ENCODE measurements at places on chromosomes 11 and 22. TPM values are rescaled to one million over a fixed set of nuclear protein-coding genes. Genes with fewer than 3 reads are reported as not detected.

DNA sequence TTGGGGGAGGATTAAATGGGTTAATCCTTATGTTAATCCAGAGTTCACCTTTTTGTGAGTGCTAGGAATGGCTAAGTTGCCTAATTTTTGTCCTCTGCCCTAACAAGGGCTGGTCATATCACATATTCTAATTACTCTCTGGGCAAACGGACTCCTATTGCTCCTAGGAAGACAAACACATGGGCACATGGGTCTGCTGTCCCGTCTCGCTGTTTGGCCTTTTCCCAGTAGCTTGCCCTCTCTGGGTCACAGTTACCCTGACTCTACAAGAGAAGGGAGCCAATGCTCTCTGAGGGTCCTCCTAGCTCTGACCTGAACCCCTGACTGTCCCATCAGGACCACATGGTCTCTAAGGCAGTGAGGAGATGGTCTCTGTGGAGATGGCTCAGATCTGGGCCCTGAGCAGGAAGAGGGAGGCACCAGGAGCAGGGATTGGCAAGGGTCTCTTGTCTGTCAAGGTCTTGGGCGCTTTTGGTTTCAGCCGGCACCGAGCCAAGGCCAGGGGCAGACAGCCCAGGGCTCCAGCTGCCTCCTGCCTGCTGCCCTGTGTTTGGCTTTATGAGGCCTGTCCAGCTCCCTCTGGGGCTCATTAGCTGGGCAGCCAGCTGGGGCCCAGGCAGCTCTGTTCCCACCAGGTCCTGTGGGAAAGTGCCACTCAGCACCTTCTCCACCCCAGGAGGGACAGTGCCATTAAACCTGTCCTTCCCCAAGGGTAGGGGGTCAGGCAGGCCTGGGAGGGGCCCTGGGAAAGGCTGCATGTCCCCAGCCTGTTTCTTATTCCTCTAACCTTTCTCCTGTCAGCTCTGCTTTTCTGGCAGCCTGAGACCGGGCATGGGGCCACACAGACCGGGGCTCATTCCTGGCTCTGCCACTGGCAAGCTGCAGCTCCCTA is 559.9 kb downstream of the MN1 start:
- H3K4me1 ChIP-seq, result peaks cover 5% of the 10 kb centered on the region
- H3K27me3 ChIP-seq, result no peaks in the 10 kb centered on the region
- H3K27ac ChIP-seq, result no peak overlapping the region
- no peak overlapping the region for H3K4me3 ChIP-seq
- no peaks in the 10 kb centered on the region for H3K36me3 ChIP-seq
- no peak for DNase-seq

DNA sequence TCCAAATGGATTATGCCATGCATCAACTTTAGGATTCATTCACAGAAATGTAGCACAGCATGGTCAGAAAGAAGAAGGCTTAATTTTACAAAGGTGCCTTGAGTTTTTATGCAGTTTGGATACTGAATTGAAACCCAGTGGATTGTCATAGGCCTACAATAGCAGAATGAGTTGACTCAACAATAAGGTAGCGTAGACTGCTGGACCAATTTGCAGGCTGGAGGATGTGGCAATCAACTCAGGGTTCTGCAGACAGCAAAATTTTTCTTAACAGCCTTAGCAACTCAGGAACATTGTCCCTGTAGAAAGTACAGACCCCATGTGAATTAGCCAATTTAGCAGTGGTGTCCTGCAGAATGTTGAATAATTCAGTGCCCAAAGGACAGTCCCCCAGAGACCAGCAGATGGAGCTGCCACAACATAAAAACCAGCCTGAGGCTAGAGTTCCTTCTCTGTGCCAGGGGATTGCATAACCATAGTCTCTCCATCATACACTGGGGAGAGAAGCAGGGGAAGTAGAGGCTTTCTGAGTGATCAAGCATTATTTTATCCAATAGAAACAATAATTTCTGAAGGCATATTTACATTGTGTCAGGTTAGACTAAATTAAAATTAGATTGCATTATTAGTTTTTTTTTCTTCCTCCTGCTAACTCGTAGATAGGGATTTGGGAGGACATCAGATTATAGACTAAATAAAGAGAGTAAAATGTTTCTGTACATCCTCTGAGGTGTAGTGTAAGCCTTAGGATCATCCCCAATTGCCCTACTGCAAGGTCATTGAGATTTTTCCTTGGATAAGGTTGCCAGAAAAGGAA is 20.3 kb upstream of the MRPL17 start:
- no peaks in the 10 kb centered on the region for H3K36me3 ChIP-seq
- DNase-seq, result peak; percentile 67
- H3K27ac ChIP-seq, result no peak overlapping the region

DNA sequence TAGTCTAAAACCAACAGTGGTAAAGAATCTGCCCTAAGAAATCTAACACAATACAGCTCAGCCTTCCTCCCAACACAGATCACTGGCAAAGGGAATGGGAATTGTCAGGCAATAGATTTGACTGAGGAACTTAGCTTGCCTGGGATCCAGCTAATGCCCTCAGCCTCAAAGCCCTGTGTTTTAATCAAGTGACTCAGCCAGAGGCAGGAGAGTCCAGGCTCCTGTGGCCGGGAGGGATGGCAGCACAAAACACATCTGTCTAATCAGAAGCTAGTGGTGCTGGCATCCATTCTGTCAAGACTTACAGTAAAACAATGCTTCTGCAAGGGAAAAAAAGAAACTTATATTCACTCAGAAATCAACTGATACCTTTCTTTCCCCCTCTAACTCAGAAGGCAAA is 5.6 kb downstream of the SYTL2 start:
- H3K4me1 ChIP-seq, result peaks cover 5% of the 10 kb centered on the region
- no peaks in the 10 kb centered on the region for H3K36me3 ChIP-seq
- no peak overlapping the region for H3K4me3 ChIP-seq
- H3K27me3 ChIP-seq, result peaks cover 12% of the 10 kb centered on the region
- peak; percentile 26 for DNase-seq

GRCh38 chr11:77828926-77829325 is 8.0 kb downstream of the AAMDC start:
- H3K4me3 ChIP-seq, result no peak overlapping the region
- no peaks in the 10 kb centered on the region for H3K4me1 ChIP-seq
- no peaks in the 10 kb centered on the region for H3K36me3 ChIP-seq
- H3K27me3 ChIP-seq, result no peaks in the 10 kb centered on the region
- no peak for DNase-seq
- H3K27ac ChIP-seq, result no peak overlapping the region

- H3K4me3 ChIP-seq, result no peak overlapping the region
- H3K4me1 ChIP-seq, result no peaks in the 10 kb centered on the region
- no peak for DNase-seq
- H3K27me3 ChIP-seq, result no peaks in the 10 kb centered on the region
Observed at GRCh38 chr11:109914809-109915653, 178.2 kb upstream of the ZC3H12C start.

Gene RHOG
- total RNA-seq, result 5.9 TPM

DNA sequence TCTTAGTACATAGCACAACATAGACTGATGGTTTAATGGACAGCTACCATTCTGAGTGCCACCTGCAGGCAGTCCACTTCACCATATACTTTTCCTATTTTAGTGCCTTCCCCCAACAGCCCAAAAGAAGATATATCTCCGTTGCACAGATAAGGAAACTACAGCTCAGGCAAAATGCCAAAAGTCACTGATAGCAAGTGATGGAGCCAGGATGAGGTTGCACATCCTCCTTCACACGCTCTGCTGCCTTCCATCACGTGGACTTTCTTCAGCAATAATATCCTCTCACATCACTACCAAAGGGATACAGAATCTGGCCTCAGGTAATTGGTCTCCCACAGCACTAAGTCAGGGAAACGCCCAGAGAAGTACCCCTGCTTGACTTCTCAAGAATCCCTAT is 7.5 kb downstream of the TCF20 start:
- H3K4me1 ChIP-seq, result peaks cover 32% of the 10 kb centered on the region
- no peak overlapping the region for H3K4me3 ChIP-seq
- H3K36me3 ChIP-seq, result no peaks in the 10 kb centered on the region
- H3K27ac ChIP-seq, result no peak overlapping the region
- DNase-seq, result no peak
- no peaks in the 10 kb centered on the region for H3K27me3 ChIP-seq

GRCh38 chr11:34308913-34309585 is 48.8 kb downstream of the ABTB2 start:
- H3K27me3 ChIP-seq, result no peaks in the 10 kb centered on the region
- no peaks in the 10 kb centered on the region for H3K4me1 ChIP-seq
- H3K27ac ChIP-seq, result no peak overlapping the region

- H3K4me3 ChIP-seq, result no peak overlapping the region
- no peaks in the 10 kb centered on the region for H3K27me3 ChIP-seq
- peak; percentile 60 for DNase-seq
- H3K27ac ChIP-seq, result no peak overlapping the region
- peaks cover 9% of the 10 kb centered on the region for H3K4me1 ChIP-seq
- no peaks in the 10 kb centered on the region for H3K36me3 ChIP-seq
Observed at GRCh38 chr22:31055635-31056159, 25.4 kb upstream of the SMTN start.

Gene OR52I1
- total RNA-seq, result not detected

DNA sequence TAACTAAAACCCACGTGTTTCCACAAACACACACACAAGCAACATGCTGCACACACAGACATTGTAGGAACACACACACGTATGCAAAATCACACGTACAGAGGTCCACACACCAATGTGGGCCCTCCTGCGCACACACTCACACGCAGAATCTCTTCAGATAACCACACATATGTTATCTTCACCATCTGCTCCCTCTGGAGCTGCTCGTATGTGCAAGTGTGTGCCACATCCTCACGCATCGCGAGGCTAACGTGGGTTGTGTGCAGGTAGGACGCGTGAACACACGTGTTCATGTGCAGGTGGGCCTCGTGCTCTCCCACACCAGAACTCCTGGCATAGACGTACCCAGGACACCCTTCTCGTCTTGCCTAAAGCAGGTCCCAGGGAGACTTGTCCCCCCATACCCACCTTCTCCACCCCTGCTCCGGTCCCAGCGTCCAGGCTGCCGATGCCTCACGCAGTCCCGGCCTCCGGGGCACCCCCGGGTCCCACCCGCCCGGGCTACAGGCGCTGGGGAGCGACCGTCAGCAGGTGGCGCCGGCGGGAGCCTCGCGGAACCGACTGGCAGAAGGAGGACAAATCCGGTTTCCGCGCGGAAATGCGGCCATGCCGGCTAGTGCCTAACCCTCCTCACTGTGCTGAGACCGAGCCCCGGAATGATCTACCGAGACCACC is 10.3 kb upstream of the IGSF9B start:
- peak; percentile 67 for DNase-seq
- H3K27me3 ChIP-seq, result peaks cover 43% of the 10 kb centered on the region
- H3K27ac ChIP-seq, result no peak overlapping the region
- H3K4me1 ChIP-seq, result peaks cover 10% of the 10 kb centered on the region
- no peaks in the 10 kb centered on the region for H3K36me3 ChIP-seq

GRCh38 chr11:9861860-9862725 is 198.2 kb downstream of the SWAP70 start:
- H3K27me3 ChIP-seq, result no peaks in the 10 kb centered on the region
- H3K36me3 ChIP-seq, result no peaks in the 10 kb centered on the region
- H3K4me1 ChIP-seq, result peaks cover 23% of the 10 kb centered on the region
- DNase-seq, result peak; percentile 83

- no peak overlapping the region for H3K27ac ChIP-seq
- H3K4me1 ChIP-seq, result peaks cover 6% of the 10 kb centered on the region
- H3K36me3 ChIP-seq, result no peaks in the 10 kb centered on the region
- peaks cover 92% of the 10 kb centered on the region for H3K27me3 ChIP-seq
Observed at GRCh38 chr22:50016308-50016987, 3.9 kb upstream of the IL17REL start.

Gene DENND6B
- total RNA-seq, result 7.8 TPM

GRCh38 chr11:100640071-100640470 is 47.0 kb upstream of the ARHGAP42 start:
- H3K36me3 ChIP-seq, result no peaks in the 10 kb centered on the region
- no peak overlapping the region for H3K27ac ChIP-seq
- H3K4me1 ChIP-seq, result peaks cover 6% of the 10 kb centered on the region
- no peak overlapping the region for H3K4me3 ChIP-seq

Gene TMEM86A
- total RNA-seq, result 0.87 TPM

DNA sequence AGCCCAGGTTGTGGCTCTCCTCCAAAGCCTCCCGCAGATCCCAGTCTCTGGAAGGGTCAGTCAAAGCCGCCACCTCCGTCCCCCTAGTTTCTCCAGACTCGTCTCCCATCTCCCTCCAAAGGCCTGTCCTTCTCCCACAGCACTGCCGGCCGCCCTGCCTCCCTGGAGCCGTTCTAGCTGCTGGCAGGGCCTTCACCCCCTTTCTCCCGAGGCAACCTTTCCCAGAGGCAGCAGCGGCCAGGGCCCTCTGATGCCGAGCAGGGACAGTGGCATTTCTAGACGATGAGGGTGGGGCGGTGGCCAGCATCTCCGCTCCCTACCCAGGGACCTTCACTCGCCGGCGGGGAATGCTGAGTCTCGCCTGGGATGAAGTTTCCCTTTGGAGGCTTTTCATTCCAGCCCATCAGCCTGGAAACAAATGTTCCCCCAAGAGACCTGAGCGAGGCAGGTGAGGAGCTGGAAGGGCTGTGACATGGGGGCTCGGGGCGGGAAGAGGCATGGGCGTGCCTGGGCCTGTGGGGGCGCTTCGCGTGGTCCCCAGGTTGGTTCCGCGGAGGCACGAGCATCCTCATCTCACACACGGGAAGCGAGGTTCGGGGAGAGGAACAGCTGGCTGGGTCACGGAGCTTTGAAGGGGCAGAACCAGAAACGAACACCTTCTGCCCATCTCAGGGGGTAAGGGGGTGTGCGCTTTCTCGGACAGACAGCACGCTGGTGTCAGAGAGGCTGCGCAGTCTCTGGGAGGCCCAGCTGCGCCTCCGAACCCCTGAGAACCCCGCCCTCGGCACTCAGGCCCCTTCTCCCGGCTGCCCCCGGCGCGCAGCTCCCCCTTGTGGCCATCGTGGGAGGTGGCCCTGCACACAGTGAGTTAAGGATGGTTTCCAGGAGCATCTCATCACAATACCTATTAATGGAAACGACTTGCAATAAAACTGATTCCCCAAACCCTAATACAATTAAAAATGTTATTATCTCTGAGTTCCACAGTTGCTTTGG is 18.1 kb upstream of the KLHL35 start:
- H3K27ac ChIP-seq, result no peak overlapping the region
- no peaks in the 10 kb centered on the region for H3K36me3 ChIP-seq
- no peak overlapping the region for H3K4me3 ChIP-seq
- no peaks in the 10 kb centered on the region for H3K27me3 ChIP-seq
- H3K4me1 ChIP-seq, result peaks cover 17% of the 10 kb centered on the region
